ENCODE measurements at places on chromosomes 6 and 20.

DNA sequence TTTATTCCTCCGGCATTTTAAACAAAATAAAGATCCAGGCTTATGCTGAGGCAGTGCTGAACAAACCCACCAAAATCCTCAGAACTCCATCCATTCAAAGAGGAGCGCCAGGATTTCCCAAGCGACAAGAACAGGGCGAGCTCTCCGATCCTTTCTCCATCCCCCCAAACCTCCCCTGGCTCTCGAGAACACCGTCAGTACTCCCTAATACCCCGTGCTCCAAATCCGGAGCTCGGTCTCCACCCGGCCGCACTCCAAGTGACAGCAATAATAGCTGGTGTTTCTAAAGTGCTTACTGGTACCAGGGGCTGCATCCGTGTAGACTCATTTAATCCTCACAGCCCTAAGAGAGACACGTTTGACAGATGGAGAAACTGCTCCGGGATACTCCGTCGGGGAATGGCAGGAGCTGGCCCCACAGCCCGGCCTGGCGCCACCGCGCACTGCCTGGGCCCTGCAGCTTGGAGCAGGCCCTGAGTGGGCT, 277.1 kb upstream of the QKI start:
- no peak for DNase-seq

- DNase-seq, result no peak
These were observed 19.5 kb downstream of the DUSP22 start for GRCh38 chr6:311679-312220.

- peak; percentile 95 for DNase-seq
These were observed 7.5 kb downstream of the NRSN2 start for GRCh38 chr20:354298-354977.

- no peak for DNase-seq
These were observed 110.3 kb downstream of the SOD2 start for GRCh38 chr6:159582736-159583135.

DNA sequence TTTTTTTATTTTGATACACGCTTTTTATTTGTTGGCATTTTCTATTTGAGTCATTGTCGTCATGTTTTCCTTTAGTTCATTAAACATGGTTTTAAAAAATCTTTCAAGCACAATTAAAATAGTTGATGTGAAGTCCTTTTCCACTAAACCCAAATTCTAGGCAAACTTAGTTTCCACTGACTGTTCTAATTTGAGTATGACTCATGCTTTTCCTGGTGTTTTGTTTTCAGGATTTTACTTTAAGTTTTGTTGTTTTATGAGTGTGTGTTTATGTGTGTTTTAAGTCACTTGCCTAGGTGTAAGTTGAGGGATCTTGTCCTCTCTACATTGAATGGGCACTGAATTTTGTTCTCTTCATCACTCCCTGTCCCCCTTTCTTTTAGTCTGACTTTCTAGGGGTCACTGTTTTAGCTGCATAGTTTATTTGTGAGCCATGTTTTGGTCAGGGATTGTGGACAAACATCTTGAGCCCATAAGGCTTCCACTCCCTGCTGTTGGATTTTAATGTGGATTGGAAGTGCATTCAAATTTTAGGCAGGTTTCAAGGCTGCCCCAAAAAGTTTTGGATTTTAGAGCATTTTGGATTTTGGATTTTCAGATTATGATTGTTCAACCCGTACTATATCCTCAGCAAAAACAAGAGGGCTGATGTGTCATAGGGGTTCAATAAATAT, 94.8 kb downstream of the CDYL start:
- DNase-seq, result no peak

- DNase-seq, result no peak
These were observed 120.1 kb downstream of the CLIC5 start for GRCh38 chr6:45895569-45895968.

DNA sequence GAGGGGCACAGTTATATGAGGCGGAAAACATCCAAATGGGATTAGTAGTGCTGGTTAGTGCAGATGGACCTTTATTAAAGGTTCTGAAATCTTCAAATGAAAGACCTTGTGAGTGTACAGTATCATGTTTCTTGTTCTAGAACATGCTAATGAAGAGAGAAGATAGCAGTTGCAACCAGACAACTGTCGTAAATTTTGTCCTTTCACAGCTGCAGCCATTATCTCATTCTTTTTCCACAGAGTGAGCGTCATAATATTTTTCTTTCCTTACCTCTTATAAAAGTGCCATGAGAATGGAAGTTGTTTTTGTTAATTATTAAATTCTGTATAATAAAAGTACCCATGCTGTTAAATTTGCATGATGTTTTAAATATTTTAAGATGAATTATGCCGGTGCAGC, 4.4 kb upstream of the C6orf163 start:
- DNase-seq, result no peak

DNA sequence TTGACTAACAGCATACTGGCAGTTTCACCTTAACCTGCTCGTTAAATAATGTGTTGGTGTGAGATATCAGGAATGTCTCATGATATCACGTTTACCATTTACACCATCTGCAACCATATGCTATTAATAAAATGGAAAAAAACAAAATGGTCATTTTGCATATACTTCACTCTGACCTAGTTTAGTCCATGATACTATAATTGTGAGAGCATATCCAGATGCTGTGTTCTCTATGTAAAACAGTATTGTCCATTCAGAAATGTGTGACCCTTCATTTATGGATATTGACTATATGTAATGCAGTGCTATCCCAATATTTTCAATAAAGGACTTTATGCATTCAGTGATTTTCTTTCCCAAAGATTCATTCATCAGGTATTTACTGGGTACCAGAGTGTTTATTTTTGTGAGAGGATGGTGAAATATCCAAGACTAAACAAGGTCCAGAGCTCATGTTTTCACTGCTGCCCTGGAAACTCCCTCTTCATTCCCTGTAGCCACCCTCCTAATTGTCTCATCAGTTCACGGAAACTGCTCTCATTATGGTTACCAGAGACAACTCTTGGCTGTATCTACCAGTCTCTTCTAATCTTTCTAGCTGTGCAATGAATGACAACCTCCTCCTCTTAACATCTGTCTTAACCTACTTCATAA, 25.7 kb upstream of the HINT3 start:
- DNase-seq, result no peak

DNA sequence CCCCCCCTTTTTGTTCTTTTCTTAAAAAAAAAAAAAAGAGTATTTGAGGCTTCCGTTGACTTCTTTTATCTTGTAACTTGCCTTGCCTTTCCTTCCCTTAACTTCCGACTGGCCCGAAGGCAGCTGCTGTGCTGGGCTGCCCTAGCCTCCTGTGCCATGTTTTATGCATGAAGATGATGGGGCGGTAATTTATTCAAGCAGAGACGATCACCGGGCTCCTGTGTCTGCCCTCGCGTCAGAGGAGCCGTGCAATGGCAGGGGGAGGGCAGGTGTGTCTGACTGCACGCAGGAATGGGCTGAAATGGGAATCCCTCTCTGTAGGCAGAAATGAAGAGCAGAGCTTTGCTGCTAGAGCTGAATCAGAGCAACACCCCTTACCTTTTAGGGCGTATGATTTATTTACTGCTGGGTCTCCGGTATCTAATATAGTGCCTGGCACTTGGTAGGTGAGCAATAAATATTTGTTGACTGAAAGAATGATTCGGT, 106.3 kb upstream of the RIPOR2 start:
- peak; percentile 80 for DNase-seq

GRCh38 chr20:33568868-33569801, 79.2 kb downstream of the CBFA2T2 start:
- no peak for DNase-seq

DNA sequence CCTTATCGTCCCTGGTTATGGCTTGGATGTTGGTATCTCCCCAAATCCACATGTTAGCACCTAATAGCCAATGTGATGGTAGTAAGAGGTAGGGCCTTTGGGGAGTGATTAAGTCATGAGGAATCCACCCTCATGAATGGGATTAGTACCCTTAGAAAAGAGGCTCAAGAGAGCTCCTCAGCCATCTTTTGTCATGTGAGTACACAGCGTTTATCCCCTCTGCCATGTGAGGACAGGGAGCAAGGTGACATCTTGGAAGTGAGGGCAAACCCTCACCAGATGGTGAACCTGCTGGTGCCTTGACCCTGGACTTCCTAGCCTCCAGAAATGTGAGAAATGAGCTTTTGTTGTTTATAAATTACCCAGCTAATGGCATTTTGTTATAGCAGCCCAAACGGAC, 16.1 kb upstream of the SIRPB2 start:
- peak; percentile 40 for DNase-seq

GRCh38 chr20:34820805-34821578, 4.5 kb downstream of the NCOA6 start:
- no peak for DNase-seq

DNA sequence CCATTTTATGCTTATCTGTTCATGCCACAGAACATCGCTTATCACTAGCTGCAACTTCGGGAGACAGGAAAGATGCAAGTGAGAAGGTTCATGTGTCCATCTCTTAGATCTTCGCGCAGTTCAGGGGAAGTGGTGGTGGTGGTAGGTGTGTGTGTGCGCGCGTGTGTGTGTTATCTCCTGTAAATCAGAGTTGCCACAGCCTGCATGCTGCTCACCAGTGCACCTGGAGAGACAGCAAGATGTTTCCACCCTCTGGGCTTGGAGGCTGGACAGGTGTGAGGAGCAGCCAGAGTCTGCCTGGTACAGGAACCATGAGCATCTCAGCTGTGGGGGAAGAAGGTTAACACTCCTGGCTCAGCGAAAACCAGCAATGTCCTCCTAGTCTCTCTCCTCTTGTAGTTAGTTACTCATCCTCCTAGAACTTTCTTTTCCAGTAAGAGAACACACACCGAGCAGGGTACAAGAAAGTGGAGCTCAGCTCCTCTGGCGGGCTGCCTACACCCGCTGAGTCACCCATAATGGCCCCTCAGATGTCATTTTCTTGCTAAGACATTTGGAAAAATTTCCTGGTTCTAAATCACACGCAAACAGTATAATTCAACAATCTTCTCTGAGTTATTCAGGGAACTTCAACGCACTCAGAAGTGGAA, 5.1 kb upstream of the TUBB1 start:
- DNase-seq, result peak; percentile 75

DNA sequence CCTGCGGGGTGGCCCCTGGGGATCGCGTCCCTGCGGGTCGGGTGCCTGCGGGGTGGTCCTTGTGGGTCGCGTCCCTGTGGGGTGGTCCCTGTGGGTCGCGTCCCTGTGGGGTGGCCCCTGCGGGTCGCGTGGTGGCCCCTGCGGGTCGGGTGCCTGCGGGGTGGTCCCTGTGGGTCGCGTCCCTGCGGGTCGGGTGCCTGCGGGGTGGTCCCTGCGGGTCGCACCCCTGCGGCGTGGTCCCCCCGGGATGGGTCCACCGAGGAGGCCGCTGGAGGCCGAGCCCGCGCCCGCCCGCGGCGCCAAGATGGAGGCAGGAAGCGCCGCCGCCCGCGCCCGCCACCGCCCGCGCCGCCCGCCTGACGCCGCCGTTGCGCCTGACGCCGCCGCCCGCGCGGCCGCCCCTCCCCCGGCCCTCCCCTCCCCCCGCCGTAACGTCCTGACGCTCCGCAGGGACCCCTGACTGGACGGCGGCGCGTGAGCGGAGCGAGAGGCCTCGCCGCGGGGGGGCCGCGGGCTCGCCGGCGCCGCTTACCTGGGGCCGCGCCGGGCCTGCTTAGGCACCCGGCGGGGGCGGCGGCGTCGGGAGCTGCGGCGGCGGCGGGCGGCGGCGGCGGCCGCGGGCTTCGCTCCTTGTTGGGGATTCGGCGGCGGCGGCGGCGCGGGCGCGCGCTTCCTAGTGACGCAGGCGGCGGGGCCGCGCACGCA, at the start of gene GMEB2:
Gene GMEB2, minus strand, starts transcription at position 678 of the 705 bp plus-strand sequence. CDS start 7,704 bp downstream, outside the sequence.
- peak; percentile 92 for DNase-seq

GRCh38 chr6:132515386-132515785, 2.5 kb upstream of the STX7 start:
- no peak for DNase-seq

DNA sequence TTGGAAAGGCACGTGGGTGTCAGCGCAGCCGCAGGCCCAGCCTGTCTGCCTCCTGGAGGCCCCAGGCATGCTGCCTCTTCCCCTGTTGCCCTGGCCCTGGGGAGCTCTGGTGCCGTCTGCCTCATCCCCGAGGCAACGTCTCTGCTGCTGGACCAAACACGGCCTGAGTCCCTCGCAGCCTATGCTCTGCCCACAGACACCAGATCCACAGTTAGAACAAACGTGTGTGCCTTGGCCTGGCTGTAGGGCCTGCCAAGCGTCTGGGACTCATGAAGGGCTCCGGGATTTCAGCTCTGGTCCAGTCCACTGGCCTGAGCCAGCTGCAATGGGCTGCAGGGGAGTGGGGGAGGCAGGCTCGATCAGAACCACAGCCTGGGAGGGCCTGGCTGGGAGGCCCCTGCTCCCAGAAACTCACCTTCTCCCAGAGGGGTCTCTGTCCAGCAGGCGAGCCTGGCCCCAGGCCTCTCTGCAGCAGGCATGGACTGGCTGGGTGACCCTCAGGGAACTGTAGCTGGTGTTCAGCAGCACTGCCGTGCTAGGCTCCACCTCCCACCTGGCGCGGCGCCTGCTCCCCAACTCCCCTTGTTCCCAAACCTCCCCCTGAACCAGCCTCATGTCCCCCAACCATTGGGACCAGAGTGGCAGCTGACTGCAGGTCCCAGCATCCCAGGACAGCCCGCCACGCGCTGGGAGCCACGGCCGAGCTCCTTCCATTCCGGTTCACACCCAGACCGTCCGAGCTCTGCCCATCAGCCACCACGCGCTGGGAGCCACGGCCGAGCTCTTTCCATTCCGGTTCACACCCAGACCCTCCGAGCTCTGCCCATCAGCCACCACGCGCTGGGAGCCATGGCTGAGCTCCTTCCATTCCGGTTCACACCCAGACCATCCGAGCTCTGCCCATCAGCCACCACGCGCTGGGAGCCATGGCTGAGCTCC, 197.0 kb downstream of the DLL1 start:
- no peak for DNase-seq

GRCh38 chr20:19423900-19424620, 211.6 kb downstream of the SLC24A3 start:
- no peak for DNase-seq

DNA sequence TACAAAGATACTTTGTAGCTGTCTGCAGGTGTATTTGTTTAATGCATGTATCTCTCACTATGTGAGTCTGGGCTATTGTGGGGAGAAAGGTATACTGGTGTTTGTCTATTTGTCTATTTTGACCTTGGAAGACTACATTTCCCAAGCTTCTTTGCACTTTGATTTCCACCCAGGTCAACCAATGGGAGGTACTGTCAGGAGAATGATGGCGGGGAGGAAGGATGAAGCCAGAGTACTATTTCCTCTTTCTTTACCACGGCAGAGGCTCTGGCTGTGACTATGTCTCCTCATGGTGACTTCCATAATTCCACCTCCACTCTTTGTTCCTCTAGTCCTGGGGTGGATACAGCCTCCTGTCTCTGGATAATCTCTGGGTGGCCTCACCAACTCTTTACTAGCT, 23.1 kb downstream of the LBP start:
- no peak for DNase-seq
